CD4-positive, alpha-beta T cell treated with Interleukin-21 for 1 hour (primary cell): ENCODE measurements at places on chromosomes 4 and X.
A peak's percentile ranks its signal among the peaks of the same experiment; 100 is the strongest.

GRCh38 chr4:58453956-58454355, 1343.8 kb upstream of the IGFBP7 start:
- DNase-seq: no peak

GRCh38 chrX:1453395-1453783, 680 bp upstream of the ASMTL start:
- DNase-seq: peak; percentile 84

GRCh38 chr4:20194123-20195013, 57.3 kb upstream of the SLIT2 start:
- no peak for DNase-seq

- DNase-seq: peak; percentile 25
These were observed 16.0 kb downstream of the MEPE start for GRCh38 chr4:87848622-87849351.

DNA sequence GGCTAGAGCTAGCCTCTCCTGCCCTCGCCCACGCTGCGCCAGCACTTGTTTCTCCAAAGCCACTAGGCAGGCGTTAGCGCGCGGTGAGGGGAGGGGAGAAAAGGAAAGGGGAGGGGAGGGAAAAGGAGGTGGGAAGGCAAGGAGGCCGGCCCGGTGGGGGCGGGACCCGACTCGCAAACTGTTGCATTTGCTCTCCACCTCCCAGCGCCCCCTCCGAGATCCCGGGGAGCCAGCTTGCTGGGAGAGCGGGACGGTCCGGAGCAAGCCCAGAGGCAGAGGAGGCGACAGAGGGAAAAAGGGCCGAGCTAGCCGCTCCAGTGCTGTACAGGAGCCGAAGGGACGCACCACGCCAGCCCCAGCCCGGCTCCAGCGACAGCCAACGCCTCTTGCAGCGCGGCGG, at the start of gene AR:
Gene AR (plus strand): TSS at position 204 of the 400 bp plus-strand sequence. CDS start 1,126 bp downstream, outside the sequence.
- no peak for DNase-seq

GRCh38 chrX:44507292-44507691, 35.4 kb downstream of the FUNDC1 start:
- DNase-seq: no peak

- no peak for DNase-seq
These were observed 46.1 kb downstream of the SLIT2 start for GRCh38 chr4:20297783-20298182.
